Suprapubic skin (tissue), 4 donors: ENCODE measurements at places on chromosomes 2 and 18. TPM values are rescaled to one million over a fixed set of nuclear protein-coding genes. Genes with fewer than 3 reads are reported as not detected.

Gene AUP1
- total RNA-seq, result 111 TPM

Gene ARHGEF4
- 140 TPM for total RNA-seq

Gene MDH1B
- 0.26 TPM for total RNA-seq

Gene KDM3A
- 42.9 TPM for total RNA-seq

Gene KCNG2
- total RNA-seq, result not detected

Gene HTR2B
- total RNA-seq, result not detected

Gene IL1RN
- 135 TPM for total RNA-seq

Gene UPP2
- total RNA-seq, result not detected

GRCh38 chr2:558302-558642 is 118.9 kb downstream of the TMEM18 start:
- no peak for DNase-seq

DNA sequence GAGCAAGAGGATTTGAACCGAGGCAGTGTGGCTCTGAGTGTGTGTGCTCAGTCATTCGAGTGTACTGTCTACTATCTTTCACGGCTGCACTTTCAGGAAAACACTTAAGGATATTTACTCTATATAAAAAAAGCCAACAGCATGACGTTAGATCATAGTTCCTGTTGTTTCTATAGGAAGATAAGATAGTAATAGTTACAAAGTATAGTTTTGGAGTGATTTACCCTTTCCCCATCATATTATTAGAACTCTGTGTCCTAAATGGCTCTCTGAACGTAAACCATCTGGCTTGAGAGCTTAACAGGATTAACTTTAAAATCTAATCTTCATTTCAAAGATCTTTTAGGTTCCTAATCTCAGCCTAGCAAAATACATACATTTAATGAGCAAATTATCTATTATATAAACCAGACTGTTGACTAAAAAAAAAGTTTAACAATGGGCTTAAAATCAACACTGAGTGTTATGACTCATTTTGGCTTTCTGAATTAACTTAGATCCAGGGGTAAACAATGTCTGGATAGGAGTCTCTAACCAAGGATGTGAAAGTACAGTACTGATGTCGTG is 150.3 kb upstream of the DNMT3A start:
- no peak for DNase-seq

DNA sequence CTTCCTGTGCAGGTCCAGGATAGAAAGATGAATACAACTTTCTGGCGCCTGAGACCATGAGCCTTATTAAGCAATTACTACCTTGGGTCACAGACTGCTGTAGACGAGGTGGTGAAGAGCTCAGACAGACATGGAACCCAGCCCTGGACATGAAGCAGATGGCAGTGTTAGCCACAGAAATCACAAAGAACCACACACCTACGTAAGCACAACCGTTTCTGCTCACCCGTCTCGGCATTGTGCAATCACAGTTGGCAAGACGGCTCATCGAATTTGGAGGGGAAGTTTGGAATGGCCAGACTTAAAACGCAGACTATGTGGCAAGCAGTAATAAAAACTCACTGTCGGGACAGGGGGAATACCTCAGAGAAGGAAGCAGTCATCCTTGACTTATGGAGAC is 24.3 kb upstream of the ASPRV1 start:
- DNase-seq, result no peak

DNA sequence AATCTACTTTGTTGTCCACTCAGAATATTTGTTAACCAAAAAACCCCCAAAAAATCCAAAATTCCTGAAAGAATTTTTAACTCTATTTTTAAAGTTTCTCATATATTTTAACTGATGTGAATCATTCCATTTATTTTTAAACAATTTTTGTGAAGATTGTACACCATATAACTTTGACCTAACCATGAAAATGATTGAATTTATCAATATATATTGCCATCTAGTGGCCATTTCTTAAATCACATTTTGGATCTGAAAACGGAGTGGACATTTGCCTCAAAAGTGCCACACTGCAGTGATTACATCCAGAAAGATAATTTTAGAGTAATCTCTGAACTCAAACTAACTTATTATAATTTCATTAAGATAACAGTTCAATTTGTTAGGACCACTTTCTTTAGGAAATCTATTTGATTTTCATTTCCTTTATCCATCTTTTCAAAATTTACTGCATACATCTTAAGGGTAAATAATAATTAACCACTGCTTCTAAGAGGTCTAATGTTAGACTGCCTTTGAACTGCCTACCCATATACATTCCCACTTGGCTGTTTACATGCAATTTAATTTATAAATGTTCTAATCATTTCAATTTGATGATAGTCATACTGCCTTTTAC is 71.1 kb downstream of the DSC3 start:
- no peak for DNase-seq

- DNase-seq, result no peak
These were observed 171.9 kb downstream of the FMNL2 start for GRCh38 chr2:152506843-152507242.

DNA sequence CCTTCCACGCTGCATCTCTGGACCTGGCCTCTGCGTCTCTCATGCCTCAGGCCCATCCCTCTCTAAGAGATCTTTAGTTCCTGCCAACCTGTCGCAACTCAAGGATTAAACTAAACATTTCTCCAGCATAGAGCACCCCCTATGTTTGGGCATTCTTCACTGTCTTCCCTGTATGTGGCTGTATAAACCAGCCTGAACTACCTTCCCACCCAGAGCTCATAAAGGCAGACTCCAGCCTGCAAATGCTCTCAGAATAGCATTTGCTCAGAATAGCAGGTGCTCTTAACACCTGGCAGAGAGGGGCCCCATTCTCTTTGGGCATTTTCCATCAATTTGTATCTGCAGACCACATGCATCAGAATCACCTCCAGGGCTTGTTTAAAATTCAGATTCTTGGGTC is 83.4 kb downstream of the EHD3 start:
- DNase-seq, result no peak

- DNase-seq, result no peak
These were observed 225.4 kb upstream of the FBXO11 start for GRCh38 chr2:48131539-48132270.

- DNase-seq, result no peak
These were observed 43.0 kb downstream of the ANKRD36B start for GRCh38 chr2:97546711-97547110.

GRCh38 chr2:14039134-14039533 is 593.4 kb upstream of the LRATD1 start:
- no peak for DNase-seq

DNA sequence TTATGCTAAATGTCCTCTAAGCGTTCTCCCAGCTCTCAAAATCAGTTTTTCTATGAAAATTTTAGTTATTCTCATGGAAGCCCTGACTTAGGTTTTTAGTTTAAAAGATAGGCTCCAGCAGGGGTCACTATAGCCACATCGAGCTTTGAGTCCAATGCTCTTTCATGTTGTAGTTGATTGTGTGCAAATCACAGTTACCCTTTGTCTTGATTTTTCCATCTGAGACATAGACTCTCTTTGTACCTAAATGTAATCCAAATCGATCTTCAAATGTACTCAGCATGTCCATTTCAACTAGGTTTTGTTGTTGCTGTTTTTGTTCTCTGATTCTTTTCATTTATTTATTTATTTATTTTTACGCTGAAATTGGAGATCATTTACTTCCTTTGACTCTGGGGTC is 26.4 kb upstream of the MSTN start:
- no peak for DNase-seq

GRCh38 chr2:237143676-237144440 is 58.2 kb downstream of the COPS8 start:
- DNase-seq, result no peak

GRCh38 chr2:186101616-186102015 is 363.0 kb downstream of the FSIP2 start:
- DNase-seq, result no peak

GRCh38 chr2:19987936-19988335 is 2.0 kb downstream of the WDR35 start:
- no peak for DNase-seq

- no peak for DNase-seq
These were observed 26.3 kb downstream of the PAX3 start for GRCh38 chr2:222272446-222273015.

DNA sequence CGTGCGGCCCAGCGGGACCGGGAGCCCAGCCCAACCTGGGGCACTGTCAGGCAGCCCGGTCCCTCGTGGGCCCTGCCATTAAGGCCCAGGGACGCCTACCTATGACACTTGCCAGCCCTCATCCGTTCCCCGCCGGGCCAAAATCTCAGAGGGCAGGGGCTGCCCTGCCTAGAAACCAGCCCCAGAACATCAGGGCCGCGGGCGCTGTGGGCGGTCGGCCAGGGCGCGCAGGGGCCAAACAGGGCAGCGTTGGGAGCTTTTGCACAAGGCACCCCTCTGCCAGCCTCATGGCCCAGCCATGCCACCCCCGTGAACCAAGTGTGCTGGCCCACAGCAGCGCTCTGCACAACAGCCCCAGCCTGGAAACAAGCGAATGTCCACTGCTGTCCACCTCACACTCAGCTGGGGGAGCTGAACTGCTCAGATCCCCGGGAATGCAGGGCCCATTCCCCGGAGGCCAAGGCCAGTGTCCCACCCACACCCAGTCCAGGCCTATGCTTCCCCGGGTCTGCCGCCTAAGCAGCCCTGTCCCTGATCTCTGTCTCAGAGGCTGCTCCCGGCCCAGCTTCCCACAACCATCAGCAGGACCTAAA is 3.5 kb upstream of the NEURL3 start:
- DNase-seq, result no peak

GRCh38 chr2:239731422-239731821 is 293.7 kb downstream of the NDUFA10 start:
- peak; percentile 63 for DNase-seq

DNA sequence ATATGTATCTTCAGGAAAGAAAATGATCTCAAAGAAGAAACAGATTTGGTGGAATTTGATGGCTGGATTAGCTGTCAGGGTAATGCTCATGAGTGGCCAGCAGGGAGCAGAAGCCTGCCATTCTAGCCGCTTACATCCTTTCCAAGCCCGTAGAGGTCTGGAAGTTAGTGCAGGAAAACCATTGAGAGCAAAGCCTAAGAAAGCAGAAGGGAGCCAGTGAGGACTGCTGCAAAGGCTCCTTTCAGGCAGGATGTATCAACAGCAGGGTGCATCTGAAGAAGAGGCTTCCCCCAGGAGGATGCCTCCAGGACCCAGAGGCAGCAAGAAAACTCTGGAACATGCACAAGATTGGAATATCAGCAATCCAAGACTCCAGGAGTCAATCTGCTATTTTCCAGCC is 22.9 kb upstream of the LBH start:
- peak; percentile 70 for DNase-seq

GRCh38 chr2:232979871-232980461 is 33.1 kb downstream of the NGEF start:
- no peak for DNase-seq

- no peak for DNase-seq
These were observed 156.2 kb upstream of the CELF4 start for GRCh38 chr18:37721544-37722522.

- DNase-seq, result no peak
These were observed 11.3 kb downstream of the CYTIP start for GRCh38 chr2:157432475-157433106.

DNA sequence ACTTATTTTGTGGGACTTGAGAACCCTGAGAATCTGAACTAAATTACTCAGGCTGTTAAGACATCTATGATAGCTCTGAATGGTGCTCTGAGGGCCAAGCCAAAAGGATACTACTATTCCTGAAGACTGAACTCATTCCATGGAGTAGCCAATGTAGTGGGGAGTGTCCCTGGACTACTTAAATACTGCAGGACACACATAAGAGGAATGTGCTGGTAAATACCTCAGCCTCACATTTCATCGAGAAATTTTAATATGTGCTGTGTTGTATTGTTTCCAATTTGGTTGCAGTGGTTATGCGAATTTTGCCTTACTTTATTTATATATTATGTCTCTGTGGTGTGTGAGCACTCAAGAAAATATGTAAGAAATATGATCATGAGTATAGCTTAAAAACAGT is 264.4 kb upstream of the FIGN start:
- no peak for DNase-seq
